ENCODE measurements at places on chromosomes 11 and 22.

DNA sequence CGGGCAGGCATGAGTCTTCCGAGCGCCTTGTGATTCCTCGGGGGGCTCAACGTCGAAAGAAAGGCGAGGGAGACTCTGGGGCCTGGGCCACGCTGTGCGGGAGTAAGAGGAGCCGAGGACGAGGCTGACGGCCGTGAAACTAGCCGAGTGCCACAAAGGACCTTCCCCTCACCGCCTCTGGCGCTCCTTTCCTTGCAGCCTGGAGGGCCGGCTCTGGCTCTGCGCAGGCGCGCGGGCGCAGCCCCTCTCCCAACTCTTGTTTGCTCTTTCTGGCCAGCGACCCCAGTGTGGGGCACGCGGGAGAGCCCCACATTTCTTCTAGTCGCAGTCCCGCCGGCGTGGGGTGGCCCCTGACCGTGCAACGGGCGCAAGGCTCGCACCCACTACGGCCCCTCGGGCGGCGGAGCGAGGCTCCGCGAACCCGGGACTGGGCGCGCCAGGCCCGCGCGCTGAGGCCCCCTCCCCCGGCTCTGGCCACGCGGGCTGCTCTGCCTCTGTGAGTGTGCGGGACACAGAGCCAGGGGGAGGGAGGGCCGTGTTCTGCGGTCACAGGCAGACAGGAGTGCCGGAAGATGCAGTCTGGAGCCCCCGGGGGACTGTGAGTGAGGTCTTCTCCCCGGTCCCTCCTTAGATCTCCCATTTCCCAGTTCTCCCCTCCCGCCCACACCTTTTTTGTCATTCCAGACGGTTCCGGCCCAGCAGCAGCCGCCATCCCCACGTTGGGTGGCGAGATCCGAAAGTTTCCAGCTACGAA, 1.0 kb upstream of the TOB2 start:
- DNase-seq: peak; percentile 64

DNA sequence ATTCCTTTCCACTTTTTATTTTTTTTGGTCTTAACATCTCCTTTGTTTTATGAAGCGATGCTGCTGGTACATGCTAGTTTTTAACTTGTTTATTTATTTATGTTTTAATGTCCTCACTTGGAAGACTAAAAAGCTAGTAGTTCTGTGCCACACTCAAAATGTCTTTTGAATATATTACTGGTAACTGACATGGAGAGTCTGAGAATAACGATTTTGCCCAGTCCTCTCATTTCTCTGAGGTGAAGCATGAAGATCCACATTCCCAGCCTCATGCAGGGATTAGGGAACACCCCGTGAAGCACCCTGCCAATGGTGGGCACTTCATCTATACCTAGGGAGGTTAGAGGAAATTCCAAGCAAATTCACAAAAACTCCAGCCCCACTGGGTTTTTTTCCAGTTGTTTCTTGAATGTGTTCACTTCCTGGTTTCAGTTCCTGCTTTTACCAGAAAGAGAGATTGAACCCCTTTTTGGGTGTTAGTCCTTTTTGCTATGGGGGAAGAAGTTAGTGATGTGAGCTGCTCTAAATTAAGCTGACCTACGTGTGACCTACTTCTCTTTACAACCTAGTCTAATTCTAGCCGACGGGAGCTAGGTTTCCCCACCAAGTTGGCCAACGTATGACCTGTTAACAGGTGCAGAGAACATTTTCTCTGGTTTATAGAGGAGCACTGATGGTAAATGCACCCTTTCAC, 106.1 kb downstream of the SLC1A2 start:
- DNase-seq: peak; percentile 68

GRCh38 chr11:73198677-73199076, 19.4 kb upstream of the P2RY2 start:
- DNase-seq: no peak

DNA sequence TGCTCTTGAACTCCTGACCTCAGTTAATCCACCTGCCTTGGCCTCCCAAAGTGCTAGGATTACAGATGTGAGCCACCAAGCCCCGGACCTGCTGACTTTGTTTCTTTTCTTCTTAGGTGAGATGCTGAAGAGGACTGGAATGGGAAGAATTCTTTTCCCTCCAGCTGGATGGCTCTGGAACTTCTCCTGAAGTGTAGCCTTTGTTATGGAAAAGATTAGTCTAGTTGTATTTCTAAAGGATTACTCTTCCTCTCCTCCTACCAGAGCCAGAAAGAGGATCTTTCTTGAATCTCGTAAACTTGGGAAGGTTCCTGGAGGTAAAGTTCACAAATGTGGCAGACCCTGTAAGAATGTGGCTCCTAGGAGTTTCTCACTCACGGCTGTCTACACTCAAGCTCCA, 95.4 kb upstream of the LARGE1 start:
- no peak for DNase-seq

- peak; percentile 90 for DNase-seq
Measured at GRCh38 chr22:36977947-36978660, 41.1 kb downstream of the TST start.

DNA sequence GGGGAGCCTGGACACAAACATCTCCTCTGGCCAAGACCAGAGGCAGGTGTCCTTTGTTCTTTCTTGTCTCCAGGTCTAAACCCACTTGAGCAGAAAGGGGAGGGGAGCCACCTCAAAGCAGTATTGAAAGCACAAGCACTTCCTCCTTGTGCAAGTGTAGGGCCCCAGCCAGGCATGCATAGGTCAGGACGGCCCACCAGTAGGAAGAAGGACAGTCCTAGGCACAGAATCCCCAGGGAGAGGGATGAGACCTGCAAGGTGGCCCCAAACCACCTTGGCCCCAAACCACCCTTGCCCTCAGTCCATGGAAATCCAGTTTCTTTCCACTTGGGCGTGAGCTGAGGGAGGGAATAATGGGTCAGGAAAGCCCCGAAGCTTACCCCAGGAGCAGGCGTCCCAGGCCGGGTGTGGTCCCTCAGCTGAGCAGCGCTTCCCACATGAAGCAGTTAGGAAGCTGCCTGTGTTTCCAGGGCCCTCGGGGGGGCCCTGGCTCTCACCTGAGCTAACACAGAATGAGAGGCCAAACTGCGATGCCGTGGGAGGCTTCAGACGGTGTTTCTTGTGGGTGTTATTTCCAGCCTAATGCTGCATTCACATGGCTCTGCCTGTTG, 20.4 kb upstream of the IGSF9B start:
- peak; percentile 62 for DNase-seq

- no peak for DNase-seq
Measured at GRCh38 chr11:115042002-115042401, 363.7 kb downstream of the NXPE2 start.

DNA sequence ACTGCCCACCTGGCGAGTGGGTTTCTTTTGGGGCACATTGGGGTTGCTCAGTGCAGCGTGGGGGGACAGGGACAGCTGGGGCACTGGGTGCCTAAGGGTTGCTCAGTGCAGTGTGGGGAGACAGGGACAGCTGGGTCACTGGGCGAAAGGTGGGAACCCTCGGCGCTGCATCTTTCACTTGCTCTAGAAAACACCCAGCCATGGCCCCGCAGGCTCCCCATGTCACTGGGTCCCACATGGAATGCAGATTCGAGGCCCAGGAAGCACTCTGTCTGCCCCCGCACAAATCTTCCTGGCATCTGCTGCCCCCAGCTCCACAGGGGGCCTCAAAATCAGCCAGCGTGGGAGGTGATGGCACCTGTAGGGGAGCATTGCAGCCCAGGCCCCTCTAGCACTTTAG, 229.3 kb downstream of the BRD1 start:
- DNase-seq: no peak

- DNase-seq: no peak
Measured at GRCh38 chr11:34427186-34427805, 11.4 kb upstream of the CAT start.

- no peak for DNase-seq
Measured at GRCh38 chr11:22734628-22735345, 68.4 kb downstream of the GAS2 start.

- no peak for DNase-seq
Measured at GRCh38 chr11:111946499-111946898, 9.4 kb downstream of the DIXDC1 start.

DNA sequence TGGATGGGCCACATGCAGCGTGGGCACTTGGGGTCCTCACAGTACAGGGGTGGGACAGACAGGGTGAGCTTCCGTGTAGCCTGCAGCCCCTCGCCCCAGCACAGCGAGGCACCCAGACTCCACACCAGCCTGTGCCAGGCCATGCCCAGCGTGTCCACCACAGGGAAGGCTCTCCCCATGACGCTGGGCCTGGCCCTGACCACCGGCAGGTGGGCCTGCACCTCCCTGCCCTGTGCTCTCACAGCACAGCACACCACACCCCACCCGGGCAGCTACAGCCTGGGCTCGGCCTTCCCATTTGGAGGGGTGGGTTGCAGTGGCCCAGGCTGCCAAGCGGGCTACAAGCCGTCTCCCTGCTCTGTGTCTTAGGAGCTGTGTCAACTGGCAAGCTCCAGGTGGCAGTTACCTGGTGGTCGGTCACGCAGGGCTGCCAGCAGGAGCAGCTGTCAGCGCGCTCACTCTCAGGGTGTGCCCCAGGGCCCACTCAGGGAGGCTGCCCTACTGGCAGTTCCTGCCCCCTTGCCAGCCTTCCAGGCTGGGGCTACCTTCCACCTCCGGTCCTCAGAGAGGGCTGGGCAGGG, 4.6 kb downstream of the MOB2 start:
- DNase-seq: no peak

DNA sequence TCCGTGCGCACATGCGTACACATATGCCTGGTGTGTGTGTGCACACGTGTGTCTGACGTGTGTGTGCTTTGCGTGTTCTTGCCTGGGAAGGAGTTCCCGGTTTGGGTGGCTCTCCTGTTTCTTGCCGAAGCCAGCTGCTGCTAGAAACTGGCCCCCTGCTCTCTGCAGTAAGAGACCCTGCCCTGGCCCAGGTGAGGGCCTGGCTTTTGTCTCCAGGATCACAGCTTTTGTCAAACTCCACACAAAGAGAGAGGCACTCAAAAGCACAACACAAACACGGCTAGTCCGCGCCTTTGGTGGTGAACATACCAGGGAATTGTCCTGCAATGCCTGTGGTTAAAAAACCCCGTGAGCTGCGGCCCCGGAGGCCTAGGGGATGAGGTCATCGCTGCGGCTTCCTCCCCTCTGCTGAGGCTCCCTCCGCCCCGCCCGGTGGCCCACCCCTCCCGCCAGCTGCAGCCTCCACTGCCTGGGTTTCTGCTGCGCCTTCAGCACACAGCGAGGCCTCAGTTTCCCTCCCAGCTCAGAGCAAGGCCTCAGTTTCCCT, 88.9 kb downstream of the KCNQ1 start:
- DNase-seq: peak; percentile 75

DNA sequence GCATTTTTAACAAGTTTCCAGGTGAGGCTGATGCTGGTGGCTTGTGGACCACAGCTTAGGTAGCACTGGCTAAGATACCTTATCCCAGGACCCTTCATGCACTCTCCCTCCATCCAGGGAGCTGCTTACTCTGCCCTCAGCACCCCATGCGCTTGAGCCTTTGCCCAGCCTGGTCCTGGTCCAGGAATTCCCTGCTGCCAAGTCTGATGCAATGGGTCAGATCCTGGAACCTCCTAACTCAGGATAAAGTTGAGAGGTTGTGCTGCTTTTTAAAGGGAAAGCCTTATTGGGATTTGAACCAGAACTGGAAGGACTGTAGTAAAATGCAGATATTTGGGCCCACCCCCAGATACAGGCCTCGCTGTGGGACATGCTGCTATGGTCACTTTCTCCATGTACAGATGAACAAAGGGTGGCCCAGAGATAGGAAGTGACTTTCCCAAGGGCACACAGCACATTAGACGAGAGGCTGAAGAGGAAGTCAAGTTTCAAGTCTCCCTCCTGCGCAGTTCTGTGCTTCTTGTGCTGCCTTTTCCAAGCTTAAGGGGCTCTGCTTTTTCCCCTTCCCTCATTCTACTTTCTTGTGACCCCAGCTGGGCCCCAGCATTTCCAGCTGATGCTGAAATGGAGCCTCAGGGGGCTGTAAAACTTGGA, 824 bp upstream of the LGALS12 start:
- DNase-seq: peak; percentile 3

- DNase-seq: no peak
Measured at GRCh38 chr22:37418627-37419369, 8.5 kb downstream of the ELFN2 start.

GRCh38 chr22:32911503-32911902, 110.0 kb downstream of the TIMP3 start:
- DNase-seq: no peak

GRCh38 chr11:79404325-79404724, 36.5 kb downstream of the TENM4 start:
- DNase-seq: no peak

- no peak for DNase-seq
Measured at GRCh38 chr11:16981651-16982194, 32.5 kb downstream of the PLEKHA7 start.

DNA sequence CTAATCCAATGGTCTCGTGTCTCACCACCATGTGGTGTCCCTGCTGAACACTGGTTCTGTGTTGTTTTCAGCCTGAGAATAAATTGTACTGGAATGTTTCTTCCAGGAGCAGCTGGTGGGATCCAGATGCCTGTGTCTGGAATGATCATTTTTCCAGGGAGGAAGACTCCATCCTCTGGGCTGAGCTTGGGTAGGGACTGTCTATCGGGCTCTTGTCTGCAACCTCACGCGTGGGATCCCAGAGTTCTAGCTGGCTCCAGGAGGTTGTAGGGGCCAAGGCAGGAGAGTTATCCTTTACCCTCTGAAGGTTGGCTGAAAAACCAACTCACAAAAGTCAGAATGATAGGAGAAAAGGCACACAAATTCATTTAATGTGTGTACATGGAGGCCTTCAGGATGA, 144.1 kb upstream of the B3GAT1 start:
- DNase-seq: no peak

DNA sequence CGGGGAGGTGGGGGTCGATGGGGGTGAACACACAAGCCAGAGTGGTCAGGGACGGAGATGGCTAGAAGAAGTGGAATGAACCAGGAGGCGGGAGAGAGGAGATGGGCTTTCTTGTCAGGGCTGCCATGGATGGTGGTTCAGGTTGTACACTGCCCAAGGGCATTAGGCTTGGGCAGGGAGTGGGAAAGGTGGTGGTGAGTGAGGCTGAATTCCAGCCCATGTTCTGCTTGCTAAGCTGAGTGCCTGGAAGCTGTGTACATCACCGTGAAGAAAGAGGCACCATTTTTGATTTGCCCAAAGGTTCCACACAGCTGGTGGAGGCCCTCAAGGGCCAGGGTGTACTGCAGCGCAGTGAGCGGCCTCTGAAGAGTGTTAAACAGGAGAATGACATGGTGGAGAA, 16.9 kb downstream of the IL2RB start:
- DNase-seq: no peak

- DNase-seq: no peak
Measured at GRCh38 chr11:12220305-12220704, 109.9 kb downstream of the MICAL2 start.

All from GM20000 (cell line).